ENCODE measurements at places on chromosomes 12 and 14. TPM values are rescaled to one million over a fixed set of nuclear protein-coding genes. Genes with fewer than 3 reads are reported as not detected.

FAM181A gene
- total RNA-seq = not detected

ESRRB gene
- not detected for total RNA-seq

PRPH gene
- total RNA-seq = not detected

VRTN gene
- total RNA-seq = not detected

- no peak for DNase-seq
Measured at GRCh38 chr12:84929501-84929900, 16.9 kb upstream of the SLC6A15 start.

DNA sequence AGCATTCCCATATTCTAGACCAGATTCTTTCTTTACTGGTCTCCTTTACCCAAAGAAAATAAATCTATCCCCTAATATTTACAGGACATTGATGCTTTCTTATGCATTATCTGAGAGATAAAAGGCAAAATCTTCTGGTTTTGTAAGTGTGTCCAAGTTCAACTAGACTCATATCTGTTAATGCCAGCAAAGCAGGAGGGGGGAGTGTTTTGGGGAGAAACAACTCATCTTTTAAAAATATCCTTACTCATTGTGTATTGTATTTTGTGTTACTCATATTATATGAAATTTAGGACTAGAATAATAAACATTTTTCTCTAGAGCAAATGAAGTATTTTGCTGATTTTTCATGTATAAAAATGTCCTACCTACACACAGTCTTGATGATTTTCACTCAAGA is 54.8 kb downstream of the SAMD4A start:
- DNase-seq = no peak

DNA sequence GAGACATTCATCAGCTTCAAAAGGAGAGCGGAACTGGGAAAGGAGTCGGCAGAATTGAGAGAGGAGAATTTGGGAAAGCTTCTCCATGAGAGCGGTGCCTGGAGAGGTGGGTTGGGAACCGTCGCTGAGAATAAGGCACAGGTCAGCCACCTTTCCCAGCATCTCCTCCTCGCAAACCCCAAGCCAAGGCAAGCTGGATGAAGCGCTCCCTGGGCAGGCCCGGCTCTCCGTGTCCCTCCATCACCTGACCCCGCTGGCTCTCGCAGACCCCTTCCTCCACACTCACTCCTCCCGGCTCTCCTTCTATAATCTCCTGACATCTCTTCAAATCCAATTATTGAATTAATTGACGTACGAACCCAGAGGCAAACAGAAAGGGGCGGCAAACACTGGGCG is 18.9 kb upstream of the ATP5MC2 start:
- no peak for DNase-seq
